ENCODE measurements at places on chromosomes 2 and 18. TPM values are rescaled to one million over a fixed set of nuclear protein-coding genes. Genes with fewer than 3 reads are reported as not detected.

The UGT1A8 gene
- total RNA-seq, result not detected

The DSC2 gene
- total RNA-seq, result not detected

The ZNF142 gene
- 13.9 TPM for total RNA-seq

The PLCL1 gene
- 15.5 TPM for total RNA-seq

The CD8A gene
- not detected for total RNA-seq

The MRO gene
- 2.1 TPM for total RNA-seq

The CHRND gene
- total RNA-seq, result not detected

The CAPN13 gene
- not detected for total RNA-seq

The KCNJ13 gene
- total RNA-seq, result not detected

The SERPINB8 gene
- 6.9 TPM for total RNA-seq

The CRYBA2 gene
- not detected for total RNA-seq

The MAP2 gene
- 5.8 TPM for total RNA-seq

The NDC80 gene
- total RNA-seq, result 2.7 TPM

The SLC35F6 gene
- total RNA-seq, result 36.0 TPM

The TTL gene
- 19.6 TPM for total RNA-seq

Data from cardiac ventricle fibroblast (primary cell).